ENCODE measurements at places on chromosomes 7 and 10. TPM values are rescaled to one million over a fixed set of nuclear protein-coding genes. Genes with fewer than 3 reads are reported as not detected.

- no peak overlapping the region for H3K27ac ChIP-seq
- no peaks in the 10 kb centered on the region for H3K27me3 ChIP-seq
- DNase-seq = peak; percentile 45
- no peaks in the 10 kb centered on the region for H3K36me3 ChIP-seq
Observed at GRCh38 chr10:97701438-97702069, 12.0 kb upstream of the MARVELD1 start.

DNA sequence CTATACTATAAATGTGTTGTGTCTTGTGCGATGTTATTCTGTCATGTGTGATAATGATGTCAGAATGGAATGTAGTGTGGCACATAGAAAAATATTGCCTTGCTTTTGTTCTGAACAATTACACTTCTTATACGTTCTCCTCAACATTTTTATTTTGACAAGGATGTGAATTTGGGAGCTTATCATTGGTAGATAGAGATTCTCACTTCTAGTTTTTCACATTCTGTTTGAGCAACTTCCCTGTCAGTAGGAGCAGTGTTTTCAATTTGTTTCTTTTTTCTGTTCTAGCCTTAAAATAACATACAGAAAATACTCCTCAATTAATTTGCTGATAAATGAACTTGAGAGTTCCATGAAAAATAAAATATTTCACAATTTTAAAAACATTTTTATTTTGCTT lies 17.6 kb downstream of the SUN3 start:
- no peak overlapping the region for H3K4me3 ChIP-seq
- no peak overlapping the region for H3K27ac ChIP-seq

Gene OR2A7
- total RNA-seq = 0.35 TPM

- no peaks in the 10 kb centered on the region for H3K27me3 ChIP-seq
- no peak overlapping the region for H3K27ac ChIP-seq
- no peak for DNase-seq
- no peak overlapping the region for H3K4me3 ChIP-seq
- no peaks in the 10 kb centered on the region for H3K36me3 ChIP-seq
Observed at GRCh38 chr7:111223802-111224253, 132.9 kb downstream of the LRRN3 start.

Gene AEBP1
- 14.1 TPM for total RNA-seq

DNA sequence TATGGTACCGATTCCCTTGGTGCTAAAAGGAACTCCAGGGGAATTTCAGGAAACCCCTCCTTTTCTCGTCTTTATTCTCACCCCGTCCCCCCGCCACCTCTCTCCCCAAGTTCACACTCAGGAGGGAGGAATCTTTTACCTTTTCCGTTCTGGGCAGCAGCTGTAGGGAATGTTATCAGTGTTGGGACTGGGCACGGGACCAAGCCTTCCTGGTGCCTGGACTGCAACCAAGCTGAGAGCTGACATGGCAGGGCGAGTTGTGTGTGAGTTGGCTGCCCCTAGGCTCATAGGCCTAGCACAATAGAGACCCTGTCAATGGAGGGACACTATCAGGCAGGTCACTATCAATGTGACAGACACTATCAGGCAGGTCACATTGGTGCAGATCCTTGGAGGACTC lies 121.4 kb downstream of the TCF7L2 start:
- H3K4me3 ChIP-seq = no peak overlapping the region
- H3K36me3 ChIP-seq = no peaks in the 10 kb centered on the region
- no peak overlapping the region for H3K27ac ChIP-seq
- H3K27me3 ChIP-seq = no peaks in the 10 kb centered on the region
- peak; percentile 76 for DNase-seq
- H3K4me1 ChIP-seq = peaks cover 51% of the 10 kb centered on the region

GRCh38 chr7:159094919-159095915 lies 49.5 kb downstream of the VIPR2 start:
- H3K36me3 ChIP-seq = no peaks in the 10 kb centered on the region
- DNase-seq = no peak
- H3K27me3 ChIP-seq = no peaks in the 10 kb centered on the region
- H3K27ac ChIP-seq = peak overlapping the region; percentile 92
- peak overlapping the region; percentile 41 for H3K4me3 ChIP-seq

Gene CLEC5A
- 0.68 TPM for total RNA-seq

DNA sequence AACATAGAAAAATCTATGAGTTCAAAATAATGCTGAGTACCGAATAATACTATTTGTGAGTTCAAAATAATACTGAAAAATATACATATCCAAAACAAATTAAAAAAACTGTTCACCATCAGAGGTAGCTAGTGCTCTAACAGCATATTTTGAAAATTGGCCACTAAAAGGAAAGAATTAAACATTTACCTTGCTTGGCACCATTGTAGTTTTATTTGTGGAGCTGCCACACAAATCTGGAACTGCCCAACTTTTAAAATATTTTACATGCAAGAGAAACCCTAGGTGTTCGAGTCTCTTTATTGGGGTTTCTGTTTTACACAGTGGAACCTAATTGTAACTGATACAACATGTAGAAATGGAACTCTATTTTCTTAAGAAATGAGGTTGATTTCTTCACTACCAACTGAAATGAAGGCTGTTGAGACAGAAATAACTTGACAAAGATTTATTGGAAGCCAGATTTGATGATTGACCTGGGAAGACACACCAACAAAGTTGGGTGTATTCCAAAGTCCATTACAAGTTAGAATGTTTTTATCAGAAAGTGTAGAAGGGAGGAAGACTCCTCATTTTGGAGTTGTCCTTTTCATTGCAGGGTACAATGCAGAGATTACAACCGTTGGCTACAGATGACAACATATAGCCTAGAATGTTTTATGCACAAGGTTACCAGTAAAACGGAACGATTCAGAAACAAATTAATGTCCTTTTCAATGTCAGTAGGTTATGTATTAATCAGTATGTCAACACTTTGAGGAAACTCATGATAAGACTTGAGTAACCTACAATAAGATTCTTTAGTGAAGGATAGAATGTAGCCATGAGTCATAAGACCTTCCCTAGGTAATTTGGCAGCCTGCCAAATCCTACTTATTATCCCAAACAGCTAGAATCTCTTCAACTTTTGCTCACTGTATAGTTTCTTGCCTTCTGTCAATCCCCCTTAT lies 73.8 kb upstream of the PAPSS2 start:
- H3K27ac ChIP-seq = no peak overlapping the region
- H3K36me3 ChIP-seq = no peaks in the 10 kb centered on the region
- DNase-seq = no peak
- H3K27me3 ChIP-seq = no peaks in the 10 kb centered on the region

Gene CALN1
- total RNA-seq = not detected

Gene OR9A2
- total RNA-seq = not detected

DNA sequence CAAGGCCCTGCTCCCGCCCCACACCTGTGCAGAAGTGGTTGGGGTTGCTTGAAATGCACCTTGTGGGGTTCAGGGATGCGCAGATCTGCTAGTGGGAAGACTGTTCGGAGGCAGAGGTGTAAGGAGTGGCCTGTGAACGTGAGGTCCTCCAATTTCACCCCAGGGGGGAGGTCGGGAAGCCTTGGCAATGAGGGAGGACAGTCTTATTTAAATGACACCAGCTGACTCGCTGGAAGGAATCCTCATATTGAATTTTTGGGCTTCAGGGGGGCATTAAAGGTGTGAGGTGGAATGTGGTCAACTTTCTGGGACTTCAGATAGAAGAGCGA lies 218.8 kb upstream of the CELF2 start:
- H3K27ac ChIP-seq = peak overlapping the region; percentile 91
- H3K4me3 ChIP-seq = peak overlapping the region; percentile 20
- no peaks in the 10 kb centered on the region for H3K27me3 ChIP-seq
- no peaks in the 10 kb centered on the region for H3K36me3 ChIP-seq
- no peak for DNase-seq

Gene TSC22D4
- total RNA-seq = 72.3 TPM

Gene PTN
- total RNA-seq = 9.8 TPM

DNA sequence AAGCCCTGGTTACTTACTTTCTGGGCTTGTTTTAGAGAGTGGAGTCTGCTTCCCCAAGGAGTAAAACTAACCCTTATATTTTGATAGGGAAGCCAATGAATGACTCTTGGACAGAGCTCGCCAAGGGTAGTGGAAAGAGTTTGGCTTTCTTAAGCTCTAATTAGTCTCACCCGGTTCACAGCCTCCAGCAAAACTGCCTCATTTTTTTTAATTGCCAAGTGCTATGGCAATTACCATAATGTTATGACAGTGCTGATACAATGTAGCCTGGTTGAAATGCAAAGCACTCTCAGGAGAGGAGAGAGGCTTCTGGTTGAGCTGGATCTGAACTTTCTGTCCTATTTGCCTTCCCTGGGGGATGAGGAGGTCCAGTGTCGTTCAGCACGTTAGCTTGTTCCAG lies 376.1 kb upstream of the CHRM2 start:
- H3K27ac ChIP-seq = no peak overlapping the region
- no peak for DNase-seq
- no peaks in the 10 kb centered on the region for H3K36me3 ChIP-seq
- H3K27me3 ChIP-seq = no peaks in the 10 kb centered on the region

Gene MSANTD7
- total RNA-seq = 5.5 TPM

DNA sequence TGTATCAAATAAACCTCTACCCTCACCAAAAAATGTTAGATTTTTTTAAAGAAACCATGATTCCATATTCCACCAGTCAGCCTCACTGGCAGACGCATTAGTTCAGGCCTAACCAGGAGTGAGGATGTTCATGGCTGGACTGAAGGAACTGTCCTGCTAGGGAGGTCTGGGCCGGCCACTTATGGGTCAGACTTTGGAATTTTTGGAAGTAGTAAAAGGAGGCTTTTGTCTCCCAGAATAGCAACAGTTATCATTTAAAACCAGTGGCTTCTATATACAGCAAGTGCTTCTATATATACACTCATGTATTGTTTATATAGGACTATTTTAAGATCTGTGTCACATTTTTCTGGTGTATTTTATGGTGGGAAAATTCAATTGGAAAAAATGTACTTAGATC lies 120.5 kb downstream of the CNNM2 start:
- no peak overlapping the region for H3K4me3 ChIP-seq
- no peaks in the 10 kb centered on the region for H3K4me1 ChIP-seq
- H3K27ac ChIP-seq = no peak overlapping the region
- no peaks in the 10 kb centered on the region for H3K36me3 ChIP-seq

GRCh38 chr7:2859952-2860351 lies 15.8 kb upstream of the GNA12 start:
- H3K4me1 ChIP-seq = peaks cover 19% of the 10 kb centered on the region
- DNase-seq = no peak
- H3K27me3 ChIP-seq = no peaks in the 10 kb centered on the region
- no peak overlapping the region for H3K27ac ChIP-seq

Gene CFAP43
- total RNA-seq = 0.15 TPM

GRCh38 chr7:30253796-30254165 lies 30.6 kb upstream of the ZNRF2 start:
- no peaks in the 10 kb centered on the region for H3K4me1 ChIP-seq
- H3K4me3 ChIP-seq = no peak overlapping the region
- no peaks in the 10 kb centered on the region for H3K36me3 ChIP-seq
- peak overlapping the region; percentile 82 for H3K27ac ChIP-seq
- DNase-seq = no peak
- H3K27me3 ChIP-seq = no peaks in the 10 kb centered on the region

Gene CASP2
- 13.9 TPM for total RNA-seq

DNA sequence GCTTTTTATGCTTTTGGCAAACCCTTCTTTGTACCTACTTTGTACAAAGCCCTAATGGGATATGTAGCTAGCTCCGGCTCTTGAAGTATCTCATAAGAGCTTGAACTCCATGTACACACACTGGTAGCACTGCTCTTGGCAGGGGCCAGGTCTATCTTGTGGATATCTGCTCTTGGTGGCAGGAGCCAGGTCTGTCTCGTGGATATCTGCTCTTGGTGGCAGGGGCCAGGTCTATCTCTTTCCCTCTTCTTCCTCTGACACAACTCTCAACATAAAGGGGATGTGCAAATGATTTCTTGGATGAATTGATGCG lies 91.9 kb downstream of the WNT2 start:
- DNase-seq = no peak
- no peak overlapping the region for H3K4me3 ChIP-seq
- no peaks in the 10 kb centered on the region for H3K27me3 ChIP-seq

DNA sequence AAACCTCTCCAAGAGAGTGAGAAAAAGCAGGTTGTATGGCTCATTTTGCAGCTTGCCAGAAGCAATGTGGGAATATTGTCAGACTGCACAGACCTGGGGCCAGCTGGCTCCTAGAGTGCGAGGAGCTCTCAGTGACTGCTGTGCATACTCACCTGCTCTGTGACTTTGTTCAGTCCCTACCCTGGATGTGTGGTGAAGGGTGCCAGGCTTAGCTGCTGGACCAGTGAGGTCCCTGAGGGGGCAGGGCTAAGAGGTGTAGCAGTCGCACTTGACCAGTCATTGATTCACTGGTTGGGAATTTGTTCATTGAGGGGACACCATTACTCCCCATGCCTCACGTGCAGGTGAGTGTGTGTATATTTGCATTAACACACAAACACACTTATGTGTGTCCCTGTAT lies 60.1 kb downstream of the IKZF1 start:
- H3K27me3 ChIP-seq = no peaks in the 10 kb centered on the region
- DNase-seq = no peak
- no peaks in the 10 kb centered on the region for H3K36me3 ChIP-seq

DNA sequence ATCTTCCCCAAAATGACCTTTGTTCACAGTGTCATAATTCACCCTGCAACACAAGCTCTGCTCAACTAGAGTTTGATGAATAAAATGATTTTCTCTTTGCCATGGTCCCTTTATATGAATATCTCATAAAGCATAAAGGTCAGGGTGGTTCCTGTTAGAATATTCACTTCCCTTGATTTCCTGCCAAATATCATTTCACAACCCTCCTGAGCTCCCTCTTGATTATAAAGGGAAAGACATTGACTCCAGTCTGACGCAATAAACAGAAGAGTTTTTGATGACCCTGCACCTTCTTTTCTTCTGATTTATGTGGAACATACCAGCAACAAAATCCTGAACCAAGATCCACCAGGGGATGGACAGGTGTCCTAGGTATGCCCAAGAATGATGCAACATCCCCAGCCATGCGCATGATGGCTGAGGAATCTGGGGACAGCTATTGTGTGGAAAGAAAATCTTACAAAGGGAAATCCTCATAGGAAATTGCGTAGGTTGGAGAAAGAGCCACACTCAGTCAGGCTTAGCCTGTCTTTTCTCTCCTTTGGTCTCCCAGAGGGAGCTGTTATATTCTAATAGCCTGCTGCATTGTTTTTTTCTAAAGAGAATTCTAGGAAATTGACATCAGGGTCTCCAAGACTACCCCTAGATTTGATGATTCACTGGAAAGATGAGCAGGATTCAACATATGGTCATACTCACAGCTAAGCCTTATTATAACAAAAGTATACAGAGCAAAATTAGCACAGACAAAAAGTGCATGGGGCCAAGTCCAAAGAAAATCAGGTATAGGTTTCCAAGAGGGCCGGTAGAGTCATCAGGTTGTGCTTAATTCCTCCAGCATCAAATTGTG lies 18.8 kb downstream of the IFIT3 start:
- H3K27ac ChIP-seq = peak overlapping the region; percentile 61
- H3K36me3 ChIP-seq = no peaks in the 10 kb centered on the region
- H3K4me3 ChIP-seq = no peak overlapping the region

- peaks cover 14% of the 10 kb centered on the region for H3K4me1 ChIP-seq
- DNase-seq = no peak
- no peaks in the 10 kb centered on the region for H3K36me3 ChIP-seq
- H3K27ac ChIP-seq = peak overlapping the region; percentile 89
- no peaks in the 10 kb centered on the region for H3K27me3 ChIP-seq
Observed at GRCh38 chr10:5942001-5942400, 35.3 kb downstream of the IL15RA start.

Gene PTF1A
- not detected for total RNA-seq

Gene PILRA
- total RNA-seq = 2.0 TPM

- DNase-seq = no peak
- no peak overlapping the region for H3K27ac ChIP-seq
- H3K36me3 ChIP-seq = peaks cover 35% of the 10 kb centered on the region
- H3K4me3 ChIP-seq = no peak overlapping the region
Observed at GRCh38 chr7:18623389-18623788, 127.8 kb downstream of the HDAC9 start.

GRCh38 chr7:70849580-70850235 lies 282.2 kb upstream of the GALNT17 start:
- H3K36me3 ChIP-seq = no peaks in the 10 kb centered on the region
- H3K27ac ChIP-seq = no peak overlapping the region
- H3K4me1 ChIP-seq = no peaks in the 10 kb centered on the region
- DNase-seq = no peak
- no peaks in the 10 kb centered on the region for H3K27me3 ChIP-seq

Measured in heart right ventricle (tissue), 16 donors.